ENCODE measurements at places on chromosomes 2 and 18.

DNA sequence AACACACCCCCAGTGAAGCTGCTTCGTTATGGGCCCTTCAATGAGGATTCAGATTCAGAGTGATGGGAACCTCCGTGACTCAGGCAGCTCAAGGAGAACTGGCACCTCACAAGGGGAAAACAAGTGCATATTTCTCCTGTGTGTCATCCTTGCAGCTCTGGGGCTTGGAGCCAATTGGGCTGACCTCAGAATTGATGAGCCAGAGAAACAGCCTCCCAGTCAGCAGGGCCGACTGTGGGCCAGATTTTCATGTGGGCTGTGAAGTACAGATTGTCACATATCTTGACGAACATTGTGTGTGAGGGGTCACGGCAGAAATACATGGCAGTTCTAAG is 189.6 kb upstream of the SP5 start:
- peak; percentile 38 for DNase-seq

GRCh38 chr2:105886029-105886454 is 141.3 kb downstream of the NCK2 start:
- DNase-seq: no peak

DNA sequence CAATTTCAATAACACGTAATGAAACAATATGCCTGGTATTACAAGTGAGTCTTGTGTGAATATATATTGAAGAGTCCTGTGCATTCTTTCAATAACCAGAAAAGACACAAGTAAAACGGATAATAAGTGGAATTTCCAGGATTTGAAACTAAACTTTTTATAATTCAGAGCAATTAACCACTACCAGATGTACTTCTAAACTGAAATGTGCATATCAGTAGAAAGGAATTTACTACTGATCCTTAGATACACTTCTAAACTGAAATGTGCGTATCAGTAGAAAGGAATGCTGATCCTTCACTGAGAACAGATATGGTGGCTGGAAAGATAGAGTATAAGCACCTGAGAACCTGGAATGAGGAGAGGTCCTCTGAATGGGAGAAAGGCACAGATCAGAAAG is 470.9 kb upstream of the SPHKAP start:
- no peak for DNase-seq

DNA sequence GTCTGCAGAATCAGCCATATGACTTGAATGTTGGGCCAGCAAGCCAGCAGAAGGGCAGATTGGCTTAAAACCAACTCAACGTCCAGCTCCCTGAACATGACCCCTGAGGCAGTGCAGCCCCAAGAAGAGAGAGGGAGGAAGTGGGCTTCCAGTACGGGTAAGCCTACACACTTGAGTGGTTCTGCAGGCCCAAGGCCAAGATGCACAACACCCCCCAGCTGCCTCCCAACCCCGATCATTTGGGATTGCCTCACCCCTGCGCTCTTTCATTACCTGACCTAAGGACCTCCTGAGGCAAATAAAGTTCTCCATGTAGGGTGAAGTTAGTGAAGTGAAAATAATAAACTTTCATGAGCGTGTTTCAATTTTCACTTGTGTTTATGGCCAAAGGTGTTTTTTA is 536.0 kb downstream of the TNS1 start:
- DNase-seq: no peak
